Stimulated activated CD8-positive, alpha-beta memory T cell treated with anti-CD3 and anti-CD28 coated beads, Interleukin-4, amount 100 ng/mL, for 4 hours (primary cell): ENCODE measurements at places on chromosomes 5 and 9.

DNA sequence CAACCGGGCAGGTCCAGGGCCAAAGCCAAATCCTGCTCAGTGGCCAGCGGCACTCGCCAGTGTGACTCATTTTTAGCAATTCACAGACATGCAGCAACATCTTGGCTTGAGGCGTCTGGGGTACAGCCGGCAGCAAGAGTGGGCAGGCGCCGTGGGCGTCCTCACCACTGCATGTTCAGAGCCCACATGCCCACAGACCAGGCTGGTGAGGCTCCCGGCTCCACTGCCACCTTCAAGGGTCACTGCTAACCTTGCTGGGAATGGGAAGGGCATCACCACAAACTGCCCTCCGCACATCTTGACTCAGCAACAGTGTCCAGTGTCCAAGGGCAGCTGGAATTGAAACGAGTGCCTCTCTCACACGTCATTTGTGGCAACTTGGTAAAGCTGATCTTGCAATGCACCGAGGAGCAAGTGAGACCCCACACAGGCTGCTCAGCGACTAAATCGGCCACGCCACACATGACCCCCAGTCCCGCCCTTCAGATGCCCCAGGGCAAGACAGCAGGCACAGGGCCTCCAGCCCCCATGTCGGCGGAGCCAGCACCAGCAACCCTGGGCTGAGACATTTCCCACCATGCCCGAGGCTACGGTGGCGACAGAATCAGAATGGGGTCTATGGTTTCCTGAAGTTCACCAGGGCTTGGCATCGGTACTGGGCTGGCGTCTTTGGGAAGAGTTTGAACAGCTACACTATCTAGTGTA, 140.3 kb downstream of the ROR2 start:
- DNase-seq = no peak

- DNase-seq = no peak
These were observed 56.8 kb downstream of the SEMA4D start for GRCh38 chr9:89440951-89441654.

DNA sequence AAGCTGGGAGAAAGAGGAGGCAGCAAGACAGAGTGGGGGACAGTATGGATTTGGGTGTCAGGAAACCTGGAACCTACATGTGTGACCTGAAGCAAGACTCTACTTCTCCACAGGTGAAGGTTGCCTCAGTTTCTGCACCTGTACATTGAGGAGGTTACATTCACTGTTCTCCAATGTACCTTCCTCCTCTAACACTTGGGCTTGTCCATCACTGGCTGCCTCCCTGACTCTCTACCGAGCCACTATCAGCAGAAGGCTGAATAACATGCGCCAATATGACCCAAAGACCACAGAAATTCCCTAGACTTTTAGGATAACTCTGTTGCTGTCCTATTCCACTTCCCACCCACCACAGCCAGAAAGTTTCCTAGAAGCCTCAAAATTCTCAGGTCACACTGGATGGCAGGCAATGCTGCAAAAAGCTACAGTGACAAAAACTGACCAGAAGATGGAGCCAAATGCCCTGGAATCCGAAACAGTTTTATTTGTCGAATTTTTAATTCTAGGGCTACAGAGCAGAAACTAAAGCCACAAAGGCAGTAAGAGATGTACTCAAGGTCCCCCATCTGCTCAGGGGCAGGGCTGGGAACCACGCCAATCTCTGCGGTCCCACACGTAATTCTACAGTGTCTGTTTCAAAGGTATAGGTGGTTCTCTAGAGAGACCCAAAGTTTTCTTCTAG, 64.4 kb downstream of the FAM114A2 start:
- DNase-seq = no peak

- DNase-seq = no peak
These were observed 422.2 kb downstream of the NR2F1-AS1 start for GRCh38 chr5:93158841-93159240.

GRCh38 chr5:137737349-137738131, 1.7 kb upstream of the KLHL3 start:
- DNase-seq = no peak

DNA sequence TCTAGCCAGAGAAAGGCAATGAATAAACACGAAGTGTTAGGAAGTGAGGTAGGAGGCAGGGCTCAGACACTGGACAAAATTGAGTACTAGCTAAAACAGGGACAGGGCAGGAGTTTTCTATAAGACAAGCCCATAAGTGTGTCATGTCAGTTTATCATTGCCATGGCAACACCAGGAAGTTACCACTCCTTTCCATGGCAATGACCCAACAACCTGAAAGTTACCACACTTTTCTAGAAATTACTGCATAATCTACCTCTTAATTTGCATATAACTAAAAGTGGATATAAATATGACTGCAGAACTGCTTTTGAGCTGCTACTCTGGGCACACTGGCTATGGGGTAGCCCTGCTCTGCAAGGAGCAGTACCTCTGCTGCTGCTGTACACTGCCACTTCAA, 442.5 kb upstream of the COX7C start:
- DNase-seq = no peak

DNA sequence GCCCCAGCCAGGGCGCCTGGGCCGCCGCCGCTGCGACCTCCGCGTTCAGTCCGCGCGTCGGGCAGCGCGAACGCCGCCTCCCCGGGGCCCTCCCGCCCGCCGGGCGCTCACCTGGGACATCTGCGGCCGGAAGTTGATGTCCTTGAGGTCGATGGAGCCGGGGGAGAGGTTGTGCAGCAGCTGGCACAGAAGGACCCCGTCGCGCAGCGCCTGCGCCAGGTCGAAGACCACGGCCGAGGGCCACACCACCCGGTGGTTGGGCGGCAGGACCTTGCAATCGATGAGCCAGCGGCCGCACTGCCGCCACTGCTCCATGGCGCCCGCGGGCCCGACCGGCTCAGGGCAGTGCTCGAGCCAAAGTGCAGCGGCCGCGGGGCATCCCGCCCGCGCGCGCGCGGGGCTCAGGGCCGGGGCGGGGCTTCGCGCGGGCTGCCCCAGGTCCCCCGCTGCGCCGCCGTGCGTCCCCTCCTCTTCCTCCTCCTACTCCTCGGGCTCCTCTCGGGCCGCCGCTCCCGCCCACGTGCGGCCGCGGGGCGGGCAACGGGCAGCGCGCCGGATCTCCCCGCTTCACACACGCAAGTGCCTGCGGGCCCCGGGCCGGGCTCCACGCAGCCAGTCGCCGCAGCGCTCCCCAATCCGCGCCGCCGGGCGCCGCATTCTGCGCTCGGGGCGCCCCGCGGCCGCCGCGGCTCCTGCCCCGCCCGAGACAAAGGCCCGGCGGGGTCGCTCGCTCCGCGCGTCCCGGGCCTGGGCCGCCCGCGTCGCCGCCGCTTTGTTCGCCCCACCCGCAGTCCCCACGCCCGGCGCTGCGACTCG, at the start of gene VAV2:
Gene VAV2 (minus strand): TSS at position 361 of the 816 bp plus-strand sequence. CDS start 46 bp downstream, at position 315.
- no peak for DNase-seq

DNA sequence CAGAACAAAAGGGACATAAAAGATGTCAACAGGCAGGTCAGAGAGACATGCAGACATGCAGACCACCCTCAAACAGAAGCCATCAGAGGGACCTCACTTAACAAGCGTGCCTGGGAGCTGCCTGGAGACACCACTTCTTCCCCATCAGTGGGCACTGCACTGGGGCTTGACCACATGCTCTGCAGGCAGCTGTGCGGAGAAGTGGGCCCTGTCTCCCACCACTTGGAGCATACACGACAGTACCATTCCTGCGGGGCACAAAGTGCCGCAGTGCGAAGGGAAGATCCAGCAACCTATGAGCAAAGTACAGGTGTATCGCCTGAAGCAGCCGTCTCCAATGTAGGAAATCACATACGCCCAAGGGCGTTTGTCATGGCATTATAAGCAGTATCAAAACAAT, 150.5 kb upstream of the FOXD4L5 start:
- DNase-seq = no peak

DNA sequence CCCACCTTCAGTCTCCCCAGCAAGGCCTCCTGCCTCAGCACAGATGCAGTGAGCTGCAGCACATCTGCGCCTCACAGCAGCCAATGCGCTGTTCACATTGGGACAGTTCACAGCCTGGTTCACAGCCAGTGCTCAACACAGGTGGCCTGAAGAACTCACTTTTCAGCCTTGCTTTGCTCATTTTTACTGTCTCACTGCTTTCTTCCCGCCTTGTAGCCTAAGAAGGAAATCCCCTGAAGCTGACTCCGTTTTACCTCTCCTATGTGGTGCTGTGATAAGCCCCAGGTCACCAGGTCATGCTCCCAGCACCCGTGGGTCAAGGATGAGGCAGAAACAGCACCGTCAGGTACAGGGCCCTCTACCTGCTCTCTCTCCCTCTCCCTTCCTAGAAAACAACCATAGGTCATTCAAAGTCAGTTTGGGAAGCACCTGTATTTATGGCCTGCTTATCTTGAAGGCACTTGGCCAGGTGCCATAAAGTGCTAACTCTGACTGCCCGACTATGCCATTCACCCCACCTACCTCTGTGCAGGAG, 1.1 kb downstream of the GCNT4 start:
- no peak for DNase-seq

DNA sequence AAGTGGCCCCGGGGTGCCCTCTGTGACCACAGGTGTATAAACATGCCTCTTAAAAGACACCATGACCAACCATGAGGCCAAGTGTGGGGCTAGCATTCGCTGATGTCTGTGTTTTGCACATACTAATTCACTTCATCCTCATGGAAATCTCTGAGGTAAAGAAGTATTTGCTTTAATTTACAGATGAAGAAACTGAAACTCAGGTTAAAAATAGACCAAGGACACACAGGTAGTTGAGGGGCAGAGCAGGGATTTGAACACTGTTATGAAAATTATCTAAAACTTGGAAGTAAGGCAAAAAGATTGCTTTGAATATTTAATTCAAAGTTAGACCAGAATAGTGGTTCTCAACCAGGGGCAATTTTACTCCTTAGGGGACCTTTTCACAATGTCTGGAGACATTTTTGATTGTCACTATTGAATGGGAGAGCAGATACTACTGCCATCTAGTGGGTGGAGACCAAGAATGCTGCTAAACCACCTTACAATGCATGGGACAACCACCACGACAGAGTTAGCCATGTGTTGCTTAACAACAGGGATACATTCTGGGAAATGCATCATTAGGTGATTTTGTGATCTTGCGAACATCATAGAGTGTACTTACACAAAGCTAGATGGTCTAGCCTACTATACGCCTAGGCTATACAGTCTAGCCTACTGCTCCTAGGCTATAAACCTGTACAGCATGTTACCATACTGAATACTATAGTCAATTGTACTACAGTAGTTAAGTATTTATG, 8.0 kb upstream of the FXN start:
- no peak for DNase-seq

DNA sequence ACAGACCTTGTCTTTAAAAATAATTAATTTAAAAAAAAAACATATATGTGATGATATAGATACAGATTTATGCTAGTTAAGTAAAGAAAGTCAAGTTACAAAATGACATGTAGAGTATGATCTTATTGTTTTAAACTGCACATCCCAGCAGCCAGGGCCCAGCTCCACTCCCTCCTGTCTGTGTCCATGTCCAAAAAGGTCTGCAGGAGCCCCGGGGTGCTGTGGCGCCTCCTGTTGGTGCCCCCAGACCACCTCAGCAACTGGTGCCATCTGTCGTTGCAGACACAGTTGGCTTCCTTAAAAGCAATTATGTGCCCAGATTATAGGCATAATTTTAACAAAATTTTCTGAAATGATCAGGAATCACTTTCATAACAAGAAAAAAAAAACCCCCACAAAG, 33.3 kb downstream of the IPPK start:
- no peak for DNase-seq

DNA sequence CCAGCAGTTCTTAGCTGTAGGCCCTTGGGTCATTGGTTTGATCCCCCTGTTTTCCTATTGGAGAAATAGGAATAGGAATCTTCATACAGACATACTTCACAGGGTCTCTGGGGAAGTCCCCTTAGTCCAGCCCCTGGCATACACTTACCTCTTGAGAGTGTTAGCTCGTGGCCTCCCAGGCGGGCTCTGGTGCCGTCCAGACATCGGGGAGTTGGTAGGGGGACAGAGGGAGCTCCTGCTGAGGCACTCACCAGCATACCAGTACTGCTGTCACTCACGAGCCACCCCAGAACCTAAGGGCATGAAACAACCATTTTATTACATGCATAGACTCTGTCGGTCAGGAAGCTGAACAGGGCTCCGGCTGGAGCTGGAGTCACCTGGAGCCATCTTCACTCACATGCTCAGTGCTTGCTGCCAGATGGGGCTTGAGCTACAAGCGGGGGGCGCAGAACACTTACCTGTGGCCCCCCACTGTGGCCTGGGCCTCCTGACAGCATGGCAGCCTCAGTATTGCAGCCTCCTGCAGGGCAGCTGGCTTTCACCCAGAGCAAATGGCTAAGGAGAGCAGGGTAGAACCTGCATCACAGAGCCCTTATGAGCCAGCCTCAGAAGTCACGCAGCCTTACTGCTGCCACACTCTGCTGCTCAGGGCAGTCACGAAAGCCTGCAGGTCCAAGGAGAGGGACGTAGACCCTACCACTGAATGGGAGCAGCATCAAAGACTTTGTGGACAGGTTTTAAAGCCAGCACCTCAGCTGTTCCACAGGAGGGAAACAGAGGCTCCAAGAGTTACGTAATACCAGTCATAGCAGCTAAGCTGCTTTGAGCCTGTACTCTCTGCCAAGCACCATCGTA, 58.3 kb upstream of the ANGPTL2 start:
- DNase-seq = no peak

DNA sequence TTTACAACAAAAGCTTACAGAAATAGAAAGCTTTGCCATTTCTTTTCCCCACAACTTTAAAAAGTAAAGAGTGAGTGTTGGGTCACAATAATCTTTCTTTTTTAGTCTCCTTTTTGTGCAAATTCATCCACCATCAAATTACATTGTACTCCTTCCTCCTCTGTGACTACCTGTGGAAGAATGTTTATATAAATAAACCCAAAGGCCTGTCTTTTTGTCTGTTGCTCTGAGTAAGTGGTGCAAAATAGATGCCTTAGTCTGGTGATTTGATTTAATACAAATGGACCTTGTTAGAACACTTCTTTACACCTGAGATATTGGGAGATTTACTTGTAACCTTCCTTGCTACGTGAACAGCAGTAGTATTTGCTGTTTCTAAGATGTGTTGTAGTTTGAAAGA, 53.5 kb upstream of the TAF11L2 start:
- DNase-seq = no peak

DNA sequence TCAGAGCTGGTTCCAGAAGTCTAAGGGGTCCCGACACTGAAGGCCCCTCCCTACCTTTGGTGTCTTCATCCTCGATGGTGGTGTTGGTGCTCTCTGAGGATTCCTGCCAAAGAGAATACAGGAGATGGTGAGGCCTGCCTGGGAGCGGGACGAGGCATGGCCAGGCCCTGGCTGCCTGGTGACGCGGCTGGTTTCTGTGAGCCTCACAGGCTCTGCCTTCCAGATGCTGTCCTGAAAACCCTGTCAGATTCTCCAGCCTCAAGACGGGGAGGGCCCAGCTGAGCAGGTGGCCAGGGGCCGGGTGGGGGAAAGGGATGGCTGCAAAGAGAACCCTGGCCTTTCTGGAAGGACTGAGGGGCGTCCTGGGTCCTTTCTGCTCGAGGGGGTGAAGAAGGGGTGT, 48.8 kb downstream of the SLC6A7 start:
- no peak for DNase-seq

GRCh38 chr5:175829813-175830585, 41.4 kb upstream of the CPLX2 start:
- DNase-seq = no peak

DNA sequence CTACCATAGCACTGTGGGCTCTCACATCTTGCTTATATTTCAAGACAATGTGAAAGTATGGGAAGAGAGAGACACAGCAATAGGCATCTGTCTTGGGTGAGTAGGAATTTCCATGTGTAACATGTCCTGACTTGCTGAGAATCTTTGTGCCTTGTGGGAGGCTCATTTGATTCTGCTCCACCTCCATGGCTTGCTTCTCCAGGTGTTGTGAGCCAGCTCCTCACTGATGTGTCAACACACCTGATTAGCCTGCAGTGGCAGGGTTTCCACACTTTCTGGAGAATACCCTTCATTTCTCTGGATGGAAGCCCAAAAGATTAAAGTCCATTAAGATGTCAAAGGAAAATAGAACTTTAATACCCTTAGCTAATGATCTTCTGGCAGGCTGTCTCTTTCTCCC, 613.6 kb downstream of the ZNF608 start:
- DNase-seq = no peak
